ENCODE measurements at places on chromosomes 3 and 15.

GRCh38 chr15:47294765-47295259, 422.5 kb upstream of the SEMA6D start:
- peak; percentile 24 for DNase-seq

DNA sequence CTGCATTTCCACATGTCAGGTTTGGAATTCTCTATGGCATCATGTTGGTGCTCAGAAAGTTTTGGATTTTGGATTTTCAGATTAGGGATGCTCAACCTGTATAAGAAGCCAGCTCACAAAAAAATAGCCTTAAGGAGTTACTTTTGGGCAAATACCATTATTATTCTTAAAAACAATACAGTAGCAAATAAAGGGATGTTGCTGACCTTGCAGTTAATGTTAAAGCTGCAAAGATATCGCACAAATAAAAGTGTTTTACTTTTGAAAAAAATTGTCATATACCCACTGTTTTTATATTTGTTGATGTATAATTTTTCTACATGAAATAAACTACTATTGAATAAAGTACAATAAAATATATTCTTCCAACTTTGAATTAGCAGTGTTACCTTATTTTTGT, 60.1 kb downstream of the LYSMD4 start:
- no peak for DNase-seq

- peak; percentile 91 for DNase-seq
Observed at GRCh38 chr3:42683875-42684598, 1.3 kb upstream of the KLHL40 start.

DNA sequence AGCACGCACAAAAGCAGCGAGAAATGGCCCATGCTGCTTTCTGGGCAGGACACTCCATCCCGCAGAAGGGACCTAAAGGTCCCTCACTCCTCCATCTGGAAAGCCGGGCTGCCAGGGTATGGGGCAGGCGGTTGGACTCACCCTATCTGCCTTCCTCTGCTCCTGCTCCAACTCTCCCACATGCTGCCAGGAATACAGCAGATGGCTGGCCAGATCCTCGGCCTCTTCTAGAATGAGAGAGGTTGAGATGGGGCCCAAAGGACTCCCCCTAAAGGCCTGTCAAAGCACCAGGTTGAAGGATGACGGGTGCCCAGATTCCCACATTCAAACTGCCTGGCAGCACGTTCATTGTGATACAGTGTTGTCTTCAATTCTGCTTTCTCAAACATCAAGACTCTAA, 85.1 kb upstream of the C2CD4B start:
- DNase-seq, result no peak

DNA sequence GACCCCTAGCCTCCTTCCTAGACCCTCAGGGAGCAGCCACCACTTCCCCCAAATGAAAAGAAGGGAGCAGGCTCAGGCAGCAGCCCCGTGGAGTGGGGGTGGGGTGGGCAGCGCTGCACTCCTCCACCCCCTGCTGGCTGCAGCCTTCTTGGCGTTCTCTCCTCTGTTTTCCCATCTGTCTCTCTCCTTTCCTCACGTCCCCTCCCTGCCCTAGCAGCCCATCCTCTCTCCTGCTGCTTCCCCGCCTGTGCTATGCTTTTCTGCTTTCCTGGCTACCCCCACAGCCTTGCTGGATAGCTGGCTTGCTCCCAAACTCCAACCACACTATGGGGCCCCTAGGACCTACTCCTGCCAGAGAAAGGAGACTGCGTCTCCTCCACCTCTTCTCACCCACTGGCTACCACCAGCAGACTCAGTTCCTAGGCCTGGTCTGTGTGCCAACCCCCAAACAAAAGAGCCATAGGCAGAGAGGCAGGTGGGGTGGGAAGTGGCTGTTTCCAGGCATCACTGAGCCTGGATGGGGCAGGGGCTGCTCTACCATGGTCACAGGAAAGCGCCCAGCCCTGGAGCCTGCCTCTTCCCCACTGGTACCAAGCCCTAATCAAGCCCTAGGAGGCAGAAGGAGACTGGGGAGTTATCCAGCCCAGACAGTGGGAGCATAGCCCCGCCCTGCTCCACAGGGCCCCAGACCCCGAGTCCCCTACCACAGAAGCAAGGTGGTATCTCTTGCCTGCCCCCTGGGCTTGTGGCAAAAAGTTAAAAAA, 3.4 kb upstream of the DISP2 start:
- DNase-seq, result no peak

DNA sequence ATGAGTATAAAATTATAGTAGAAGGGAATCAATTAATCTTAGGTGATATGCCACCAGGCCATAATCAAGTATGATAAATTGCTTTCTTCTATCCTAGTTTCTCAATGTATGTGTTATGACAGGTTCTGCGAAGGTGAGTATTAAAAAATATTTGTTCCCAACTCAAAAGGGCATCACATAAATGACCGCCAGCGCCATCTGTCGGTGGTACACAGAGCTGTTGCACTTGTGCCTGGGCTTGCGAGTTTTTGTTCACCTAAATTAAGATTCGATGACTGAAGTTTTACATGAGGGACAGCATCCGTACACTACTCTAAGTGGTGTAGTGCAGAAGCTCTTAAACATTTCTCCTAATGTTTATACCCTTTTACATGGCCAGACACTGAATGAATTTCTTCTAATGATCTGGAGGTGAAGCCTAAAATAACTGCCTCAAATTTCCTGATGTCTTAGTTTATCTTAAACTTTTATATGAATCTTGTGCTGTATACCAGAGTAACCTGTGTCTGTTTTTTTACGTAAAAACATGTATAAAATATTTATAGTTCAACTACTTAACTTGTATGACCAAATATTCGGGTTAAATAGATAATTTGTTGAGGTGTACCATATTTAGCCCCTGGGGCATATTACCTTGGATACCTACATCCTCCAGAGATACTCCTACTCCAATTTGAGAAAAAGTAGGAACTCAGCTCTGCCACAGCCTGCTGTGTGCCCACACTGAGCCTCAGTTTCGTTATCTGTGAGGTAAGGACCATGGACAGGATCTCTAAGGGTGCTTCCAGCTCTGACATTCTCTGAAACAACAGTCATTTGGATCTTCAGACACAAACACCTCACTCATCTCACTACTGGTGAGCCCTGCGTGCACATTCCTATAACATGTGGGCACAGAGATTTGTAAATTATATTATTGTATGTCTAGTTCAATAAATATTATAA, 365.6 kb downstream of the MAGI1 start:
- peak; percentile 35 for DNase-seq

DNA sequence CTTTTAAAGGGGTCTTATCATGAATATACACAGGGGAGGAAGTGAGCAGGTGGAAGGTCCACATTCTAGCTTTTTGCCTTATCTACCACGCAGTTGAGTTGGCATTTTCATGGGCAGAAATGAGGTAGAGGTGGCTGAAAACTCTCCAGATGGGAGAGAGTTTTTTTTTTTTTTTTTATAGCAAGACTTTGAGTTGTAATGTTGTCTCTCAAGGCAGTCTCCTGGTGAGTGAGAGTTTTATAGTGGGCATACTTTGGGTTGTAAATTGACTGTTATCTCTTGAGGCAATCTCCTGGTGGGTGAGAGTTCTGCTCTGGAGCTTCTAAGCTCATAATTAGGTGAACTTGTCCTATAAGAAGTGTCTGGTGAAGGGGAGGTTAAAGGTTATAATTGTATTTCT, 191.7 kb upstream of the NAALADL2 start:
- DNase-seq, result no peak

- peak; percentile 84 for DNase-seq
Observed at GRCh38 chr15:96160269-96160668, 170.2 kb upstream of the NR2F2 start.

- no peak for DNase-seq
Observed at GRCh38 chr15:40468898-40469331, 1.9 kb upstream of the CHST14 start.

DNA sequence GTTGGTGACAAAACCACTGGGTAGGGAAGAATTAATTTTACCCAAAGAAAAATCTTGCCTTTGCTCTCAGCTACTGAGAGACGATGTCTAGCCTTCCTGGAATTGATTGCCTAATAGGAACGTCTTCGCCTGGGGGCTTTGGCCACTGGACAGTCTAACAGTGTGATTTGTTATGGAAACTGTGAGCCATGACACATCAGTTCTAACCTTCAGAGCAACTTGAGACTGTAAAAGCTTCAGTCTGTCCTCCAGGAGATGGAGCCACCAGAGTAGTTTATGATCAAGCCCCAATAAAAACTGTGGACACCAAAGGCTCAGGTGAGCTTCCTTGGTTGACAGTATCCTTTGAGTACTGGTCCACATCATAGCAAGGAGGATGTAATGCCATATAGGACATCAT, 235.8 kb upstream of the TMCO5A start:
- DNase-seq, result peak; percentile 2

- no peak for DNase-seq
Observed at GRCh38 chr15:68383161-68384074, 48.5 kb downstream of the ITGA11 start.
